Thoracic aorta (tissue), 2 donors: ENCODE measurements at places on chromosomes 16 and 17. TPM values are rescaled to one million over a fixed set of nuclear protein-coding genes. Genes with fewer than 3 reads are reported as not detected.

Gene CHCT1
- total RNA-seq, result not detected

Gene NEUROD2
- total RNA-seq, result not detected

Gene CES4A
- total RNA-seq, result 9.5 TPM

Gene PPP1R27
- total RNA-seq, result not detected

Gene NT5C
- total RNA-seq, result 57.9 TPM

Gene ASGR2
- total RNA-seq, result 8.1 TPM

Gene SOST
- total RNA-seq, result 55.4 TPM

Gene RANBP10
- 14.1 TPM for total RNA-seq

Gene CANT1
- total RNA-seq, result 21.4 TPM

Gene SRCAP
- total RNA-seq, result 39.9 TPM

Gene GSE1
- 72.6 TPM for total RNA-seq

Gene ARHGDIG
- not detected for total RNA-seq

Gene EFCAB13
- 16.7 TPM for total RNA-seq

Gene UBALD1
- 23.8 TPM for total RNA-seq

Gene SRL
- 1.1 TPM for total RNA-seq

Gene RNF112
- total RNA-seq, result 2.8 TPM

Gene ZSCAN10
- not detected for total RNA-seq

Gene ETV4
- total RNA-seq, result 1.2 TPM

Gene ZMYND15
- total RNA-seq, result 5.8 TPM

Gene TLCD2
- 7.3 TPM for total RNA-seq

Gene CCL17
- total RNA-seq, result not detected

Gene LRRC46
- not detected for total RNA-seq

Gene DOC2B
- total RNA-seq, result 4.2 TPM

Gene SOCS7
- 14.3 TPM for total RNA-seq

Gene OR1E1
- total RNA-seq, result not detected

Gene SLC12A3
- not detected for total RNA-seq

Gene HOXB2
- total RNA-seq, result 53.3 TPM

Gene CRAMP1
- 15.0 TPM for total RNA-seq

Gene ANKRD40CL
- not detected for total RNA-seq

Gene KCNH4
- total RNA-seq, result 0.21 TPM

Gene ACACA
- total RNA-seq, result 20.7 TPM

Gene HIC1
- total RNA-seq, result 53.9 TPM

Gene RNF43
- total RNA-seq, result 0.49 TPM

Gene DYNLRB2
- total RNA-seq, result not detected

Gene TPSD1
- 3.1 TPM for total RNA-seq

Gene MAP1LC3B
- total RNA-seq, result 65.4 TPM

Gene KANSL1
- total RNA-seq, result 86.5 TPM

Gene MT1M
- total RNA-seq, result 23.2 TPM

Gene GNG13
- total RNA-seq, result not detected

Gene TMED6
- 1.5 TPM for total RNA-seq

Gene PDILT
- total RNA-seq, result not detected

Gene TSPOAP1
- total RNA-seq, result 26.3 TPM

Gene GNGT2
- 3.1 TPM for total RNA-seq

Gene NOS2
- total RNA-seq, result not detected

Gene EPX
- not detected for total RNA-seq

Gene SRR
- 20.8 TPM for total RNA-seq

Gene RHBDF1
- 109 TPM for total RNA-seq
